ENCODE measurements at places on chromosomes 4 and X.
A peak's percentile ranks its signal among the peaks of the same experiment; 100 is the strongest.

DNA sequence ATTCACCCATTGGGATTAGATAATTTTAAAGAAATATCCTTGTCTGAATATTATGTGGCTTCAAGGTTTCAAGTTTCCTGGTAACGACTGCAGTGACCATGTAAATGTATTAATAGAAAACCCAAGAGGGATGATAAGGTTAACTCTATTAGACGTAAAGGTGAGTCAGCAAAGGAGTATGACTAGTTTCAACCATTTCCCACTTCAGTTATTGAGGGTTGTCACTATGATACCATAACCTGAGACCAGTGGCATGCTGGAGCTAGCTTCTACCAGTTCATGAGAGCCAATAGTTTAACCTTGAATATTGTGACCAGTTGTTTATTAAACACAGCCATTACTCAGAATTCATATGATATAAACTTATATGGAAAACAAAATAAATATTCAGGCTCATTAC is 270.1 kb downstream of the TMA16 start:
- no peak for ATAC-seq

- ATAC-seq: no peak
Measured at GRCh38 chr4:108725457-108725856, 37.4 kb downstream of the ETNPPL start.

DNA sequence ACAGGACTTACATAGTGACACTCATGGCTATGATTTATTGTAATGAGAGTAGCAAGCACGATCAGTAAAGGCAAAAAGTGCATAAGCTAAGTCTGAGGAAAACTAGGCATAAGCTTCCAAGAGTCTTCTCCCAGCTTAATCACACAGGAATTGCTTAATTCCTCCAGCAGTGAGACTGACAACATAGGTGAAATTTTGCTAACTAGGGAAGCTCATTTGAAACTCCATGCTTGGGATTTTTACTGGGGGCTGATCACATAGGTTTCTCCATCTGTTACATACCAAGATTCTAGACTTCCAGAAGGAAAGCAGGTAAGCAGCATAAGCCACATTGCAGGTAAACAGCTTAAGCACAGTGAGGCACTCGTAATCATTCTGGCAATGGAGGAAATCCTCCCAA is 71.8 kb upstream of the FHDC1 start:
- ATAC-seq: no peak

DNA sequence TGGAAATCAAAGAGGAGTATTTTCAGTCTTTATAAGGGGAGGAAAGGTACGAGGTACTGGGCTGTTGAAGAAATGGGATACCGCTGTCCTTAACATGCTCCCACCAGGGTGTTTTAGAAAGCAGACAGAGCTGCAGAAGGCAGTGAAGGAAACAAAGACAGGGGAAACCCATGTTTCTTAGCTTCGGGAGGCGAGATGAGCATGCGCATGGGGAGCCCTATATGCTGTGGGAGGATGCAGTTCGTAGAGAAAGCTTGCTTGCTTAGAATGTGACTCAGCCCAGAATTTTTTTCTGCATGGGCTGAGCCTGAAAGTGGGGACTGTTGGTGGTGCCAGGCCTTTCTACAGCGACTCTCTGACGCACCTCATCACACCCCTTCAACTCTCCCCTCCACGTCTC is 28.8 kb upstream of the SCOC start:
- no peak for ATAC-seq

DNA sequence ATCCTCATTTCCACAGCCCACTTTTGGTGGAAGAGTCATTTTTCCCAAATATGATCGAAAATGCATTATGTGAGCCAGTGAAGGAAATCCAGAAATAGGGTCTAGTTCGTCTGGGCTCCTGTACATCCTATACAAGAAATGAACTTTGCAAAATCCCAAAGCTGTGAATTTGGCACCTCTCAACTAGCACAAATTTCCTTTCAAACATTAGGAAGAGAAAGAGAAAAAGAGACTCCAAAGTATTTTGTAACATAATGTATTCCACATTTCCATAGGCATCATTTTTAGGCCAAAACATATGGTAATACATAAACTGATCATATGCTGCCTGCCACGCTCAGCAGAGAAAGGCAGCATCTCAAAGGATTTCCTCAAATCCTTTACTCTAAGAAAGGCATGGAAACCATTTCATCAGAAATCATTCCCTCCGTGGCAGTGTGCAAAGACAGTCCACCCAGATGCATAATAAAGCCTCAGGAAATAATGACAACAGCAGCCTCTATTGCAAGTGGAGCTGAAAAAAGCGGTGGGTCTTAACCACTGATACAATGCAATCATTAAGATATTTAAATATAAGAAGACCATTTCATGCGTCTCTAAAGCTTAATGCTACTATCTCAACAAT is 56.8 kb downstream of the ANOS1 start:
- no peak for ATAC-seq

DNA sequence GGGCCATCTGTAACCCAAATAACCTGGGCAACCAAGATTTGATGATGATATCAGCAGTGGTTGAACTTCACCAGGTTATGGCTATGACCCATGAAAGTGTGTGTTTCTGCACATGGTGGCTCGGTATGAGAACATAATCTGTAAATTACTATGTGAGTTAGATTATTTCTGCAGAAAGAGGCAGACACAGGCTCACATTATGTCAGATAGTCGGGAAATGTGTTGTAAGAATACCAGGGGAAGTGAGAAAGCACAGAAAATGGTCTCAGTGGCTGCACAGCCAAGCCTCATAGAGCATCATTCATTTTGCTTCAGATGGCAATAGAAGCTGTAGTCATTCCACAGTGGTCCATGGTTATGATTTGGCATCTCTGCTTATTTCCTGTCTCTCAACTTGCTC is 63.0 kb upstream of the RBPJ start:
- no peak for ATAC-seq

DNA sequence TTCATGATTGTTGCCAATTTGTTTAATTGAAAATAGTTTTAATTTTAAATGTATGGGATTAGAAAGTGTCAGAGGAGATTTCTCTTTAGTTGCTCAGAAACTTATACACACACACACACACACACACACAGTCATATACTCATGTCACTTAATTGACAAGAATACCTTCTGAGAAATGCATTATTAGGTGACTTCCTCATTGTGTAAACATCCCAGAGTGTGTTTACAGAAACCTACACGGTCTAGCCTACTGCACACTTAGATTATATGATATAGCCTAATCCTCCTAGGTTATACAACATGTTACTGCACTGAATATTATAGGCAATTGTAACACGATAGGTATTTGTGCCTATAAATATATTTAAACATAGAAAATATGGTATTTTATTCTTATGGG is 1327.4 kb downstream of the FSTL5 start:
- no peak for ATAC-seq

GRCh38 chr4:55439023-55439422 is 43.3 kb downstream of the TMEM165 start:
- no peak for ATAC-seq

DNA sequence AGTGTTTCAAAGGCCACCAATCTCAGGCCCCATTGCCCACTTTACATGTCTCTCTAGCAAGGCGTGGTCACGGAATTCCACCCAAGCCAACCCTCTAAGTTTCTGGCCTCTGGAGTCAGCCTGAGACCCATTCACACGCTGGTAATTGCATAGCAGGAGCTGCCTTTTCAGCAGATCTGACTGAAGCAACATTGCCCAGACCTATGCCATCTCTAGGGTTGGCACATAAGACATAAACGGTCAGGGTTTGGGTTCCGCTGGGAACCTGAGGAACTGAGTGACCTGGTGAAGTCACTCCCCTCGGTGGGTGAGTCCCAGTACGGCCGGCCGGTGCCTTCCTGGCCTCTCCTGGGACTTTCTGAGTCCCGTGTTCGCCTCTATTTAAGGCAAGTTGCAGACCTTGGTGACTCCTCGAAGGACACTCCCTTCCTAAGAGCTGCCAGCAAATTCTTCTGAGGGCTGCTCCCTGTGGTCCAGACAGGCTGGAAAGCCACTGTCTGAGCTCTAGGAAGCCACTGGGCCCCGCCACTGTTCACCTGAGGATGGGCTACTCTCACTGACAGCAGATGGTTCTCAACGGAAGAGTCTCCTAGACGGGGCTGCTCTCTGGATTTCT is 15.9 kb downstream of the CTAG1A start:
- no peak for ATAC-seq

GRCh38 chr4:140739971-140740370 is 16.2 kb downstream of the TBC1D9 start:
- no peak for ATAC-seq

DNA sequence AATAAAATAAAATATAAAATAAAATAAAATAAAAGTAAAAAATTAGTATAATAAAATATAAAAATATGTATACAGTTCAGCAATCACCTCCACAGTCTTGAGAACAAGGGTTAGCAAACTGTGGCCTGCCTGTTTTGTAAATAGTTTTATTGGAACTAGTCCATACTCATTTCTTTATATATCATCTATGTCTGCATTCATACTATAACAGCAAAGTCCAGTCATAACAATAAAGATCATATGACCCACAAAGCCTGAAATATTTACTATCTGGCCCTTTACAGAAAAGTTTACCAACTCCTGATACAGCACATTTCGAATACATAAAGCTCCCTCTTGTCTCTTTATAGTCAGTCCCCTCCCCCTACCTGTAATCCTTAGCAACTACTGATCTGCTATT is 111.9 kb downstream of the SLC10A6 start:
- ATAC-seq: no peak

- ATAC-seq: no peak
Measured at GRCh38 chrX:18422325-18422724, 3.1 kb upstream of the CDKL5 start.

DNA sequence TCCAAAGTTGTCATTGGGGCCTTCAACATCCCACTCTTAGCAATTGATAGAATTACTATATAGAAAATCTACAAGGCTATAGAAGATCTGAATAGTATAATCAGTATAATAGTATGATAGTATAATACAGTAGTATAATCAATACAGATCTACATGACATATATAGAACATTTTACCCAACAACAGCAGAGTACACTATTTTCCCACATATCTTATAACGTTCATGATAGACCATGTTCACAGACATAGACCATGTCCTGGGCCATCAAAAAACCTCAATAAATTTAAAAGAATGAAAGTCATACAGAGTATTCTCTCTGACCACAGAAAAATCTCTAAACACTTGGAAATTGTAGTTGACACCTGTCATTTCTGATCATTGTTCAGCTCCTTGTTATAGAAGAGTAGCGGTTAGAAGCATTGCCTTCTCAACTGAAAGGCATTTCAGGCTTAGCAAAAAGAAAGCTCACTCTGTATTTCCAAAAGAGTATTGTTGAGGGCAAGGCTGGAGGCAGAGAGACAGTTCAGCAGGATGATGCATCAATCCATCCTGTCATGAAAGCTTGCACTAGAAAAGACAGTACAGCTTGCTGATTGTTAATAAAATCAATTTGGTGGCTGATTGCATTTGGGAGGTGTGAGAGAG is 38.8 kb upstream of the ARMCX5 start:
- ATAC-seq: no peak

- no peak for ATAC-seq
Measured at GRCh38 chr4:137640156-137640837, 108.0 kb upstream of the PCDH18 start.

GRCh38 chrX:136304493-136304892 is 3.7 kb downstream of the ADGRG4 start:
- ATAC-seq: no peak

DNA sequence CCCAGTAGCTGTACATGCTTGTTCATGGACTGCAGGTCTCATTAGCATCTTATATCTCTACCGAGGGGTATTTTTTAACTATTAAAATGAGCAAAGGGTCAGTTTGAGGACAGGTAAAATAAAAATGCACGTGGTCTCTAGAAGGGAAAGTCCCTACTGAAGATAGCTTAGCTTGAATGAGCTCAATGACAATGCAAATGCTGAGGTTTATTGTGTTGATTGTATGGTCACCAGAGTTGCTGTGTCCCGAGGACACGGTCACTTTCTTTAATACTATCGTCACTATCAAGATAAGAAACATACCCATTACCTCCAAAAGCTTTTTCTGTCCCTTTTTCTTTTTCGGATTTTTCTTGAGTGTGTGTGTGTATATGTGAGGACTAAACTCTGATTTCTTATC is 250.5 kb upstream of the PRKX start:
- no peak for ATAC-seq

GRCh38 chr4:25051534-25051933 is 20.8 kb upstream of the LGI2 start:
- ATAC-seq: no peak

- ATAC-seq: no peak
Measured at GRCh38 chr4:115664285-115664684, 550.9 kb upstream of the NDST4 start.

DNA sequence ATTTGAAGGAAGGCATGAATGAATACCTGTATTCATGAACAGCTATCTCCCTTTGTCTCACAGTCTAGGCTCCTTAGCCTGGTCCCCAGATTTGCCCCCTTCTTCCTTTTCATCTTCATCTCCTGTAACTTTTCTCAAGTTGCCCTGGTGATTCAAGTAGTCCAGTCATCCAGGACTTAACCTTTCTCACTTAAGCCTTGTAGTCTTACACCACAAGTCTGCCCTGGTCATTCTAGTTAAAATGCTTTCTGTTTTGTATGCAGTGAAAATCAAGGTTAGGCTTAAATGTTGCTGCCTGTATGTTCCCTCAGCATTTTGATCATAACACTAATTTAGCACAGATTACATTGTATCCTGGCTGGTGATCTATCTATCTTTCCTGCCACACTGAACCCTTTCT is 58.5 kb upstream of the SLC7A11 start:
- ATAC-seq: no peak

DNA sequence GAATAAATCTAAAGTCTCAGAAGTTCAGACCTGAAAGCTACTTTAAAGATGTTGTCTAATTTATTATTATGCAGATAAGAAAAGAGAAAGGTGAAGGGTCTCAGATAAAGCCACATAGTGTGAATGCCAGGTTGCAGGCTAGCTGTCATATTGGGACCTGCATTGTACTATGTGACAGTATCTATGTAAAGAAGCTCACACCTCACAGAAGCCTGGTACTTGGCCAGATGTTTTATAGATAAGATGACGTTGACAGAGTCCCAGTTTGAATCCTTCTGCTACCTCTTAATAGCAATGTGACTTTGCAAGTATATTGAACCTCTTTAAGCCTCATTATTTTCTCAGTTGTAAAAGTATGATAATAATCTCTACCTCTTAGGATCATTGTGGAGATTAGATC is 227.0 kb downstream of the SPRY1 start:
- no peak for ATAC-seq

GRCh38 chrX:45758738-45759397 is 558.2 kb upstream of the DIPK2B start:
- ATAC-seq: peak; percentile 64

DNA sequence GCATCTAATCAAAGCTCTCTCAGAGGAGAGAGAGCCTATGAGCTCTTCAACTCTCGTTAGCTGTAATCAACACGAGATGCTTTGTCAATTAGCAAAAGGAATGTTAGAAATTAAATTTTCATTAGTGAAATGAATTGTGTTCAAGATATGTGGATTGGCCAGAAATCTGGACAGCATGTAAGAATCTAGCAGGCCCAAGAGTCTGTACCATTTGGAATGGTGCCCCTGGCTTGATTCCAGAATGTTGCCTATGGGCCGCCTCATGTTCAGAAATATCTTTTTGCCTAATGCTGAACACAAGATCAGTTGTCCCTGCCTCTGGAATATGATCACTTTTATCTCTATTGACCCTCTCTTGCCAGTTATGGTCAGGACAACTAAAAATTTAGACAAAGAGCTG is 88.2 kb downstream of the RBM46 start:
- no peak for ATAC-seq

- no peak for ATAC-seq
Measured at GRCh38 chrX:154594491-154594890, 9.6 kb downstream of the CTAG1A start.
